Inflammatory macrophage (primary cell): ENCODE measurements at places on chromosomes 7 and 10.

- peak; percentile 63 for DNase-seq
Observed at GRCh38 chr10:11724938-11725776, 17.0 kb upstream of the ECHDC3 start.

GRCh38 chr7:32299133-32299702, 191.0 kb downstream of the LSM5 start:
- no peak for DNase-seq

- DNase-seq: no peak
Observed at GRCh38 chr10:88874281-88874680, 5.8 kb upstream of the STAMBPL1 start.

GRCh38 chr10:77770081-77770867, 132.7 kb upstream of the KCNMA1 start:
- no peak for DNase-seq

DNA sequence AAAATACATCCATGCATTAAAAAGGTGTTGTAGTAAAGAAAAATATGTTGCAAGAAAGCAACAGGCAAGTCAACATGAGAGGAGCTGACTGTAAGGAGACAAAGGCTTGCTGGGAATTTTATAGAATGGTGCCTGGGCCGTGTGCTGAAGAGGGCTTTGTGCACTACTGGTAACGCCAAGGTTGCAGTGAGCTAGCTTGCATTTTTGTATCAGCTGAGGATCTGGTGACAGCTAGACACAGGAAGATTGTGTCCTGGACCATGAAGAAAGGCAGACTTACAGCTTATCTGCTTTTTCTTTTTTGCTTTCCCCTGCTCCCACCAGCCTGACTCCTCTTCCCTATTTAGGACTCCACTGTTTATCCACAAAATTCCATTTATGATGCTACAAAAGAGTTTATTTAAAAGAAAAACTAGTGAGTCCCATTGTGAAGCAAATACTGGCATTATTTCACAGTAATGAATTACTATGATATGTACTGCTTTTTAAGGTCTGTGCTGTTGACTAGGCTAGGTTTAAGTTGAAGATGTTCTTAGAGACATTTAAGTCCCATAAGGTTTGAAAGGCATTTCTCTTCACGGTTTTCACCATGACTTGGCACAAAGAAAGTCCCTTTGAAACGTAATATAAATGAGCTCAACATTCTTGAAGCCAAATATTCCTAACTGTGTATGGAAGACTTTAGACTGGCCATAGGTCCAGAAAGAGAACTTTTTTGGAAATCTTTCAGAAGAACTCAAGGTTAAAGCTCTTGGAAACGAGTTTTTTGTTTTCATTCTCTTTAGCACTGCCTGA, 88.6 kb downstream of the SEC23IP start:
- no peak for DNase-seq

DNA sequence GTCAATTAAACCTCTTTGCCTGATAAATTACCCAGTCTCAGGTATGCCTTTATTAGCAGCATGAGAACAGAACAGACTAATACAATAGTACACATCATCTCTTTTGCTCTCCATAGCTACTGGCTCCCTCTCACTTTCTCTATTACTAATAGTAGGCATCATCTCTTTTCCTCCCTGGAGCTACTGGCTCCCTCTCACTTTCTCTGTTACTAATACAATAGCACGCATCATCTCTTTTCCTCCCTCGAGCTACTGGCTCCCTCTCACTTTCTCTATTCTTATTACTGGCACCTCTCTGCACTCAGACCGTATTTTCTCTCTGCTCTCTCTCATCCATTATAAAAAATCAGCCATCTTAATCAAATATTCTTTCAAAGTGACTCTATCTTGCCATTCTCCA, 37.1 kb downstream of the SLC25A13 start:
- no peak for DNase-seq

- no peak for DNase-seq
Observed at GRCh38 chr10:110901954-110902819, 16.8 kb downstream of the BBIP1 start.

DNA sequence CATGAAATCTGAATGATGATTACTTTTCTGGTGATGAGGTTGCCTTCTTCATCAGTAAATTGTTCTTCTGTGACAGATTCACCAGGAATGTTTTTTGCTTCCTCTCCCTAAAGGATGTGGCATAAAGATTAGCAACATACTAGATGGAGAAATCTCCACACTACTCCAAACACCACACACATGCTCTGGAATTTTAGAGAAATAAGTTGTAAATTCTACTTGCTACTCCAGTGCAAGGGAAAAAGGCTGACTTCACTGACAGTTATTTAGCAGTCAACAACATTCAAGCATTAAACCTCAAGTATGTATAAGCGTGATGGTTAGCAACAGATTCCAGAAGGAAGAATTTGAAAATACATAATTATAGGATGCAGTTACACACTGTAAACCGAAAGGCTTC, 137.9 kb upstream of the CCDC6 start:
- DNase-seq: no peak

DNA sequence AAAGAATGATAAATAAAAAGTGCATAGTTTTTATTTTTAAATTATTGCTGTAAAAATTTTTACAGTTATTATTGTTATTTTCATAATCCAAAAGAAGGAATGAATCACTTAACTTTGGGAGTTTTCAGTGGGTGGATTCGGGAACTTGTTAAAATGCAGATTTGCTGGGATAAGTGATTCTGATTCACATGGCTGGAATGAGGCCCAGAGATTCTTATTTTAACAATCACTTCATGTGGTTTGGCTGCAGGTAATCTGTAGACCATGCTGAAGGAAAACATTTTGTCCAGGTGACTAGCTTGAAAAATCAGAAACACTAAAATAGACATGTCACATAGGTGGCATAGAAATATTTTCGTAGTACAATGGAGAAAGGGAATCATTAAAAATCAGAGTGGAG, 13.9 kb downstream of the CROT start:
- no peak for DNase-seq
